Stimulated activated CD8-positive, alpha-beta memory T cell treated with anti-CD3 and anti-CD28 coated beads, Interleukin-2, amount 100 ng/mL, for 48 hours (primary cell): ENCODE measurements at places on chromosomes 3 and 15.

DNA sequence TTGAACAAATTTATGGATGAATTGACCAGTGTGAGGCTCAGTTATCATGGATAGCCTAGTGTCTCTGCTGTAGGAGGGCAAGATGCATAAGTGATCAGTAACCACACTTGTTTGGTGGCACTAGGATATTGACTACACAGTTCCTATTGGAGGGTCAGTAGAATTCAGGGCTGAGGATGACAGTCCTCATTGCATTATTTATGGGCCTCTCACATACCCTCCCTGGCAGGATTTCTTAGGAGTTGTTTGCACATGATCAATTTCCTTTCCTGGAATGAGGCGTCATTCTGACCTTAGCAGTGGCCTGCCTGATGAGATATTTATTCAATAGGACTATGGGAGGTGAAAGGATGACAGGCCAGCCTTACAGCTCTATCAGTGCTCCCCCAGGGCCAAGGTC is 125.1 kb upstream of the AGBL1 start:
- no peak for DNase-seq

DNA sequence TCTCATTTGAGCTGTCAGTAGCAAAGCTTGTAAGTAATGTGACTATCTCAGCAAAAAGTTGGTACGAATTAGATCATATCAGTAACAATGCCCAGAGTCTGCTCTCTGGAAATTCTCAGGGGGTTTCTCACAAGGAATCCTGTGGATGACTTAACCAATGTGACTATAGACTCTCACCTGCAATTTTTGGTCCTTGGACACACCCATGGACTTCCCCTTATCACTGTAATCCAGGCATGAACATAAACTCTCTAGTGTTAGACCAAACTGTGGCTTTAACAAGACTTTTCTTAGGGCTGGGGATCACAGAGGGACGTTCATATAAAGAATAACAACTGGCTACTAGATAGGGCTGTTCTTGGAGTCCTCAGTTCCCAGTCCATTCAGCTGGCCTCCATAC is 3.9 kb upstream of the ZNF80 start:
- DNase-seq = no peak

DNA sequence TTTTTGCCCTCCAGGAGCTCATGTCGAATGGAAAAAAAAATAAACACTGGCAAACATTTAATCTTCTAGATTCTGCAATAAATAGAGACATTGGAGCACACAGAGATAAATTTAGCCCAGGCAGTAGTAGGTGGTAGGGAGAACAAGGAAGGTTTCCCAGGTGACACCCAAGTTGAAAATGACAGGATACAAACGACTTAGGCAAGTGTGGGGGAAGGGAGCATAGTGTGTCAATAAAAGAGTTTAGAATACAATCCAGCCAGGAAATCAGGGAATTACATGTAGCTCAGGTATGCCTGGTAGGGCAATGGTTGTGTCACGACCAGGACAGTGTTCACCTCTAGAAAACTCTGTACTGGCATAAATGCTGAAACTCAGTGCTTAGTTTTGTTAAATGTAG is 364.6 kb upstream of the AGTR1 start:
- DNase-seq = no peak

GRCh38 chr3:142947352-142947751 is 16.1 kb downstream of the PAQR9 start:
- no peak for DNase-seq

DNA sequence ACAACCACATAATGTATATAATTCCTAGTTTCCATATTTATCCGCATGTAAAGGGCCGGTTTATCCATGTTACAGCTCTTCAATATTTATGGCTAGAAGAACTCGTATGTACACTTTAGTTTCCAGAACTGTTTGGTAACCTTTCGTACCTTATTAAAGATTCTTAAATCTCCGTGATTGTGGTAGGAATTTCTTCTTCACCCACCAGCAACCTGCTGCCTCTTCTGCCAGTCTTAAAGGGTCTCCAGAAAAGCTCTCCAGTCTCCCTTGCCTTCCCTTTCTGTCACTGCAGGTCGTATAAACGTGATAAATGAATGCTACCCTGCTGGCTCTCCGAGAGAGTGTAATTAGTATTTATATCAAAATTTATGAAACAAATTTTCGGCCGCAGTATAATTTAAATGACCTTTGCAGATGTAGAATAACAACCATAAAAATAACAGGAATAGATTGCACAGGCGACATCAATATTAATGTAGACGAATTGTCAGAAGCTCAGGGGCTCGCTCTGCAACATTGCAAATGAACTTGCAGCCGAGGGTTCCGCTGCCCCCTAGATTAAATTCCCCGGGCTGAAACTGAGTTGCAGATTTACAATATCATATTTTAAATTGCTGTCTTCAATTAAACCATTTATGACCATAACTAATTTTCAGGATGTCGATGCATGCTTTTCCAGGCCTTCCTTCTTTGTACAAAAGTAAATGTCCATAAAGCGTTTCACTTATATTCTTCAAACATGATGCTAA is 5.4 kb downstream of the ZIC1 start:
- no peak for DNase-seq

DNA sequence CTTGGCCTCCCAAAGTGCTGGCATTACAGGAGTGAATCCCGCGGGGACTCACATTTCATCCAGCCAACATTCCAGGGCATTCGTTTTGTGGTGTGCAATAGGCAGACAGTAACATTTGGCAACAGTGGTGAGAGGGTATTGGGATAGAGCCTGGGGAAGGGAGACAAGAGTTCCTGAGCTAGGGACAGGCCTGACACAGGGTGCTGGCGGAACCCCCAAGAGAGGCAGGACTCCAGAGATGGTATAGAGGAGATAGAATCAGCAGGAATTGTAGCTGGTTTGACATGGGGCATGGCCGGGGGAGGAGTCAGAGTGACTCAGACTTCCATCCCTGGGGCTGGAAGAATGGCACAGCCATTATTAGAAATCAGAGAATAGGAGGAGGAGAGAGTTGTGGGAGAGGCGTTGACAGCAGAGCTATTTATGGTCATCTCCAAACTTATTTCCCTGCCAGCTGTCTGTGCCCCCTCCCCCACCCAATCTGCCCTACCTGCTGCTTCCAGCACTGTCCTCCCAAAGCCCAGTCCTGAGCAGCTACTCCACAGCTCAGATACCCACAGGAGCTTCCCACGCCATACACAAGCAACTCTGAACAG is 4.4 kb upstream of the IDH2 start:
- no peak for DNase-seq

DNA sequence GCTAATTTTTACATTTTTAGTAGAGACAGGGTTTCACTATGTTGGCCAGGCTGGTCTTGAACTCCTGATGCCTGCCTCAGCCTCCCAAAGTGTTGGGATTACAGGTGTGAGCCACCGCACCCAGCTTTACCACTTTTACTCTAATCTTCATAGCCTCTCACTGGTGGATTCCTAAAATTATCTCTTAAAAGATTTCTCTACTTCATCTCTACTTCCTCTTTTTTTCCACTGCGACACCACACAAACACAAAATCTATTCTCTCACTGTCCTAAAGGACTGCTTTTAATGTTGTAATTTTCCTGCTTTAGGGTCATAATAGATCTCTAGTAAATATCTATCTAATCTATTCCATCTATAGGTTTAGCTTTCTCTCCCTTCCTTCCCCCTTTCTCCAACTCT is 34.0 kb upstream of the TBL1XR1 start:
- no peak for DNase-seq

DNA sequence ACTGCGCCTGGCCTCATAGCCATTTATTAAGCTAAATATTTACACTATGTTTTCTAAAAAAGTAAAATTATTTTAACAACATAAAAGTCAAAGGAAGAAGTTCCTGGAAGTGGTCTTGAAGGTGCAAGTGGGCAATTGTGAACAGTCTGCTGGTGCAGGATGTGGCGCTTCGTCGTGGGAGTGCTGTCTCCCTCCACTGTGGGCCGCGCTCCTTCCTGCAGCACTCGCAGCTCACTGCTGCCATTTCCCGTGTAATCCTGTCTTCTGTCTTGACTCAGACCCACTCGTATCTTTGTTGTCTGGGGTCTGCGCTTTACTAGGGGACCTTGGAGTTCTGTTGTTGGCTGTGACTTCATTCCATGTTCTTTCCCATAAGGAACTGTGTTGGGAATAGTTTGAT is 56.3 kb downstream of the APBA2 start:
- no peak for DNase-seq

- no peak for DNase-seq
These were observed 17.0 kb downstream of the FNDC3B start for GRCh38 chr3:172056416-172056815.

DNA sequence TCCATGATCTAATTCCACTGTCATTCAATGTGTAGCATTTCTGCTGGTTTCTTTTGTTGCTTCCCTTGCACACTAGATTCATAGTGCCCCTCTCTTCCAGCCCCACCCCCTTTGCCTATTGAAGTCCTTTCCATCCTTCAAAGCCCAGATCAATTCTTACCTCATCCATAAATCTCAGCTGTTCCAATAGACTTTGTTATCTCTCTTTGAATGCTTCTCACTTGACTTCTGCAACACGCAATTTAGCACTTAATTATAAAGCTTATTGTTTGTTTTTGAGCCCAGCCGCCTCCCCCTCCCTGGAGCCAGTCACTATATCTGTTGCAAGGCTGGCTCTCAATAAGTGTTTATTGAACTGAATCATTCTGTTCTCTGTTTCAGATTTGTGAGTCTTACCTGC is 174.6 kb upstream of the TBL1XR1 start:
- DNase-seq = no peak

GRCh38 chr3:97689111-97689510 is 75.4 kb upstream of the ARL6 start:
- DNase-seq = no peak

DNA sequence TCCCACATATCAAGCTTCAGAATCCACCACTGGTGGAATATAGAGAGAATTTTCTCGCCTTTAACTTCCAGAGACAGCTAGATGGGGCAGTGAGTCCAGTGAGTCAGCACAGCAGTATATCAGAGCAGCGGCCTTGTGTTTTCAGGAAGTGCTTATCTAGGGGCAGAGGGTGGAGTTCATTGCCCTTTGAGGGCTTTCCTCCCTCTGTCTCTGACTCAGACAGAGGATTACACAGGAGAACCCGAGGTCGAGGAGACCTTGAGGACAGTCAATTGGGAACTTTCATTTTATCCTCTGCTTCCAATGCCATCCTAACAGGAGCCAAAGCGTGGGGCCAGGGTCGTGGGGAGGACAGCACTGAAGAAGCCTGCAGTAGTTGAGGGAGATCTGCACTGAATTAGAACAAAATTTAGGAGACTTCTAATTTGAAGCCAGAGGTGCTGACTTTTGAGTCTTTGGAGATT is 109.6 kb upstream of the UMPS start:
- no peak for DNase-seq

DNA sequence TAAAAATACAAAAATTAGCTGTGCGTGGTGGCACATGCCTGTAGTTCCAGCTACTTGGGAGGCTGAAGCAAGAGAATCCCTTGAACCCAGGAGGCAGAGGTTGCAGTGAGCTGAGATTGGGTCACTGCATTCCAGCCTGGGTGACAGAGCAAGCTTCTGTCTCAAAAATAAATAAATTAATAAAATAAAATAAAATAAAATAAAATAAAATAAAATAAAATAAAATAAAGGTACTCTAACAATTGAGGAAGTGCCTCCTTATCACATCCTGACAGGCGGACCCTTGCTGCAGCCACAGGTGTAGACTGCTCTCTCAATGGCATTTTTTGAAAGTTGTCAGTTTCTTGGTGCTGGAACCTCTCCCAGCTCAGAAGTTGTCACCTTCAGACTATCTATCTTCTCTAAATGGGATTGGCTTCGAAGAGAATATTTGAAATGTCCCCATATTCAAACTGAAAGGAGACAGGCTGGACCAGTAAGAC is 304.1 kb downstream of the RORA start:
- DNase-seq = no peak

GRCh38 chr15:81111510-81112470 is 22.3 kb upstream of the CFAP161 start:
- DNase-seq = no peak

- no peak for DNase-seq
These were observed 78.2 kb downstream of the LINGO1 start for GRCh38 chr15:77554306-77555080.

- DNase-seq = no peak
These were observed 491.6 kb upstream of the TPRG1 start for GRCh38 chr3:188680189-188680588.

DNA sequence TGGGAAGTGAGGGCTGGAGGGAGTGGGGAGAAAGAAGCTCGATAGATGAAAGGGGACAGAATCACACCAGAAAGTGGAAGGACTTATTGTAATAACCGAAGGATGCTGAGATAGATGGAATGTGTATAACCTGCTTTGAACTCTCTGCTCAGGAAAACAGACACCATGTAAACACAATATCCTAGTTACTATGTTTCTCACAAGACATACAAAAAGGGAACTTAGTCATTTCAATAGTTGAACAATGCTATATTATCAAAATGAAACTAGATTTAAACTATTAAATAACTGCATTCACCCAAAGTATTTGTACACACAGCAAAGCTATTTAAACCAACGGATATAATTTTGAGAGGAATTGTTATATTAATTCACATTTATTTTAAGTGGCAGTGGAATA is 108.3 kb upstream of the GADL1 start:
- no peak for DNase-seq

DNA sequence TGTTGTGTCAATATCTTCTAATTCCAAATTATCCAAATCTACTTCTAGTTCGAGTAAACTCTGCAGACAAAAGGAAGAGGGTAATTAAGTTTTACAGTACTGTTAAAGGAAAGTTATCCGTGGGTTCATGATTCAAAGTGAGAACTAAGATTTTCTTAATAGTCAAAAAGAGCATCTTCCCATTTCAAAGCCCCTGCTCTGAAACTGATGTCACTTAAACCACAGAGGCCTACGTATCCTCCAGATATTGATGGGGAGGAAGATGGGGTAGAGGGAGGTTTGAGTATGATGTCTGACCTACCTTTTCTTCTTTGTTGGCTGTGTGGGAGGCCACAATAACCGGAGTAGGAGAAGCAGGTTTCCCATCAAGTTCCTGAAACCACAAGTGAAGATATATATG is 14.1 kb downstream of the MRPS22 start:
- no peak for DNase-seq

- DNase-seq = no peak
These were observed 2.2 kb upstream of the LYZL4 start for GRCh38 chr3:42412526-42413155.

DNA sequence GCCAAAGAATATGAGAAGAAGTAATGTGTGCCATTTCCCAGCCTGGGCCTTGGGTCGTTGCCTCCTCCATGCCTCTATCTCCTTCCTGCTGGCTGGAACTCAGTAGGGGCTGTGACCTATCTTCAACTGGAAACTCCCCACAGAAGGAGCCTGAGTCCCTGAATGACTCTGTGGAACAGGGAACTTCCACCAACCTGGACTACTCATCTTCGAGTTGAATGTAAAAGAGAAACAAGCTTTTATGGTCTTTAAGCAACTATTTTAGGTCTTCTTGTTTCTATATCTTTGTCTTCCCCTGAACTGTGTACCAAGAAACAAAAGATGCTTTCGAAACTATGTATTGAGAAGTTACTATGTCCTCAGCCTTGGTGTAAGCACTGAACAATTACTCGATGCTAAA is 355.3 kb upstream of the NR2F2 start:
- DNase-seq = no peak
